ENCODE measurements at places on chromosomes 6 and 20.

GRCh38 chr6:38459291-38459690 is 180.4 kb downstream of the BTBD9 start:
- no peaks in the 10 kb centered on the region for H3K36me3 ChIP-seq
- DNase-seq: no peak
- no peak overlapping the region for H3K27ac ChIP-seq
- H3K27me3 ChIP-seq: no peaks in the 10 kb centered on the region

- no peak overlapping the region for H3K27ac ChIP-seq
- H3K36me3 ChIP-seq: no peaks in the 10 kb centered on the region
- DNase-seq: no peak
- H3K4me1 ChIP-seq: peaks cover 7% of the 10 kb centered on the region
- H3K27me3 ChIP-seq: no peaks in the 10 kb centered on the region
Measured at GRCh38 chr6:112835078-112835477, 487.9 kb downstream of the RFPL4B start.

GRCh38 chr6:160462116-160462515 is 113.9 kb downstream of the SLC22A3 start:
- H3K36me3 ChIP-seq: no peaks in the 10 kb centered on the region
- H3K27me3 ChIP-seq: no peaks in the 10 kb centered on the region
- H3K4me1 ChIP-seq: no peaks in the 10 kb centered on the region
- H3K4me3 ChIP-seq: no peak overlapping the region

- H3K4me3 ChIP-seq: peak overlapping the region; percentile 68
- no peaks in the 10 kb centered on the region for H3K36me3 ChIP-seq
- H3K27me3 ChIP-seq: no peaks in the 10 kb centered on the region
- peaks cover 62% of the 10 kb centered on the region for H3K4me1 ChIP-seq
- H3K27ac ChIP-seq: peak overlapping the region; percentile 99
- peak; percentile 68 for DNase-seq
Measured at GRCh38 chr20:62554214-62554897, 78.6 kb upstream of the GATA5 start.

GRCh38 chr6:47400581-47400980 is 77.0 kb upstream of the CD2AP start:
- DNase-seq: no peak
- no peak overlapping the region for H3K27ac ChIP-seq
- H3K4me1 ChIP-seq: no peaks in the 10 kb centered on the region
- no peaks in the 10 kb centered on the region for H3K36me3 ChIP-seq
- H3K27me3 ChIP-seq: no peaks in the 10 kb centered on the region

- no peak overlapping the region for H3K27ac ChIP-seq
- no peaks in the 10 kb centered on the region for H3K27me3 ChIP-seq
- H3K4me1 ChIP-seq: peaks cover 15% of the 10 kb centered on the region
- no peak for DNase-seq
- no peak overlapping the region for H3K4me3 ChIP-seq
- no peaks in the 10 kb centered on the region for H3K36me3 ChIP-seq
Measured at GRCh38 chr6:167559675-167560479, 235.0 kb downstream of the TTLL2 start.

- no peak overlapping the region for H3K27ac ChIP-seq
- no peak for DNase-seq
- H3K4me1 ChIP-seq: peaks cover 16% of the 10 kb centered on the region
- no peak overlapping the region for H3K4me3 ChIP-seq
Measured at GRCh38 chr20:50315586-50316551, 125.2 kb downstream of the CEBPB start.

DNA sequence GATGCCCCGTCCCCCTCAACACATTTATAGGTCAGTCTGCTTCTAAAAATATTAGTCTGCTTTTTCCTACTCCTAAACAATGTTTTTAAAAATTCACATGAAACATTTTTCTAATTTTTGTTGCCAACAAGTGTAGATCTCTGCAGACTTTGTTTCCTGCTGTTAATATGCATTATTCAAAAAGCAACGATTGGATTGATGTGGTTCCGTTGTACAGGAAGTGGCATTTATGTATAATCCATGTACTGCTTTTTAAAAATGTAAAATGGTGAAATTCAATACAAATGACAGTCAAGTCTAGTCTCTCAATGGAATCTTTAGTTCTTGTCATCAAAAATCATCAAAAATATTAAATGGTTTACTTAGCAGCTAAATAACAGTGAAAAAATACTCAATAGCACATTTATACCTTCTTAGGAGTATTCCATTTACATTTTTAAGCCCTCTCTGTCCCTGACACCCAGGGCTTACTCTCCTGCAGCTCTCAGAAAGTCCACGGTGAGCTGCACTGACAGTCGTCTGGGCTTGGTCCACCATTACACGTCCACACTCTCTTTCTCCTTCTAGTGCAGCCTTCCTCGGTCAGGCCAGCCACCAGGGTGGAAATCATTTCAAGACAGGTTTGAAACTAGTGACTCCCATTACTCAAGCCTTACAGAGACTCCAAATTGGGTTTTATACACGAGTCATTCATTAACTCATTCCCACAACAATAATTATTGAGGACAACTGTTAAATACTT is 211.5 kb downstream of the TMEM200A start:
- no peaks in the 10 kb centered on the region for H3K4me1 ChIP-seq
- no peaks in the 10 kb centered on the region for H3K27me3 ChIP-seq
- H3K36me3 ChIP-seq: no peaks in the 10 kb centered on the region
- H3K4me3 ChIP-seq: no peak overlapping the region
- no peak overlapping the region for H3K27ac ChIP-seq
- no peak for DNase-seq

DNA sequence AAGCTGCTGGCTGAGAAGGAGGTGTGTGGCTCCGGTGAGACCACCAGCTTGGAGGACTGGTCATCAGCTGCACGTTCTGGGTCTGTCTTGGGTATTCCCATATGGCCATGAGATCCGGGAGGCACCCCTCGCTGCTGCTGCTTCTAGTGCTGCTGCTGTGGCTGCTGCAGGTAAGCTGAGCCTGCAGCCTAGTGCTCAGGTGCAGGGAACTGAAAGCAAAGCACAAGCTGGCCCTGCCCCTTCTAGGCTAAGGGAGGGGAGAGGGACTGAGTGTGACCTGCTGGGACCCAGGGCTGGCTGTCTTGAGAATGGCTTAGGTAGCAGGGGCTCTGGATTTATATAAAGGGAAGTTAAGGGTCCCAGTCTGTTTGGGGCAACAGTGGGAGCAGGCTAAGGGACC is 403 bp downstream of the CDH26 start:
- H3K27me3 ChIP-seq: no peaks in the 10 kb centered on the region
- no peaks in the 10 kb centered on the region for H3K36me3 ChIP-seq
- H3K27ac ChIP-seq: no peak overlapping the region
- DNase-seq: no peak
- H3K4me3 ChIP-seq: no peak overlapping the region

DNA sequence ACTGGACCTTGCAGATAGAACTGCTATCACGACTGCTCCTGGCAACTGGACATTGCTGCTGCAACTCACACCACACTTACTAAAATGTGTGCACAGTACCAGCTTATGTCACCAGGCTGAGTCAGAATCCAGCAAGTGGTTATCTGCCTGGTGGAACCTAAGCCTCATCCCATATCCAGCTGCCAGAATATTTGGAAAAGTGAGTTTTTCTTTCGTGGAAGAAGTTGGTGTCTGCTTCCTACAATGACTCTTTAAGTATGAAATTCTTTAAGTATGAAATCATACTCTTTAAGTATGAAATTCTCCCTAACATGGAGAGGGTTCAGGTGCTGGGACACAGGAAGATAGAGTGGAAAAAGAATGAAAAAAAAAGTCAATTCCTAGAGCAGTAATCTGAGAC is 16.4 kb upstream of the POLR1H start:
- H3K36me3 ChIP-seq: no peaks in the 10 kb centered on the region
- DNase-seq: no peak
- H3K27me3 ChIP-seq: no peaks in the 10 kb centered on the region

GRCh38 chr6:107237992-107238660 is 122.8 kb upstream of the BEND3 start:
- no peaks in the 10 kb centered on the region for H3K4me1 ChIP-seq
- no peaks in the 10 kb centered on the region for H3K36me3 ChIP-seq
- DNase-seq: no peak
- H3K27me3 ChIP-seq: no peaks in the 10 kb centered on the region

GRCh38 chr6:105363100-105363754 is 39.7 kb downstream of the PREP start:
- no peak overlapping the region for H3K4me3 ChIP-seq
- peaks cover 28% of the 10 kb centered on the region for H3K36me3 ChIP-seq
- peak overlapping the region; percentile 74 for H3K27ac ChIP-seq
- no peaks in the 10 kb centered on the region for H3K27me3 ChIP-seq
- peak; percentile 32 for DNase-seq

- H3K27me3 ChIP-seq: no peaks in the 10 kb centered on the region
- no peak overlapping the region for H3K27ac ChIP-seq
- no peaks in the 10 kb centered on the region for H3K4me1 ChIP-seq
- DNase-seq: no peak
- no peaks in the 10 kb centered on the region for H3K36me3 ChIP-seq
Measured at GRCh38 chr6:162736961-162737360, 9.2 kb downstream of the PACRG start.

DNA sequence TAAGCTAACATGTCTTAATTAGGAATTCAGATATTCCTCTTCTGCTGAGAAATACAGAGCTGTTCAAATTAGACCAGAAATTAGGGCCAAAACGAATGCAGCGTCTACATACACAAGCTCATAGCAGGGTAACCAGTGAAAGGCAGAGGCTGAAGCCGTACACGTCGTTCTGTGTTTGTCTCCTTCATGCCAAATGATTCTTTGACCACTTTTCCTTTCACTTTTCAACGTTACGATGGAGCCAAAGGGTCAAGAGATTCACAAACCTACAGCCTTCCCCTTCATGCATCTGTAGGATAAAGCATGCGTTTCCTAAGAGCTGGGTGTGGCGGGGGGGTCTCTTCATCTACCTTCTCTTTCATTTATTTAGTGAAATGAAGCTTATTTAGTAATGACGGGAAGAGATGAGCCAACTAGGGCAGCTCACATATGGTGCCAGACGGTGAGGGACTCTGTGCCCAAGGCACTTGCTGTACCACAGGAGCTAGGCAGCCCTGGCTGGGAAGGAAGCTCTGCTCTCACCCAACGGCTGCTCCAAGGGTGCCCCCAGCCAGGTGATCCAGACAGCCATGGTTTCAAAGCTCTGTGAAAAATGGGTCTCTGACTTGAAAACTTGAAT is 178.0 kb downstream of the ATXN1 start:
- peak; percentile 11 for DNase-seq
- H3K4me1 ChIP-seq: peaks cover 10% of the 10 kb centered on the region
- peak overlapping the region; percentile 69 for H3K27ac ChIP-seq
- H3K36me3 ChIP-seq: peaks cover 12% of the 10 kb centered on the region
- H3K4me3 ChIP-seq: peak overlapping the region; percentile 23

DNA sequence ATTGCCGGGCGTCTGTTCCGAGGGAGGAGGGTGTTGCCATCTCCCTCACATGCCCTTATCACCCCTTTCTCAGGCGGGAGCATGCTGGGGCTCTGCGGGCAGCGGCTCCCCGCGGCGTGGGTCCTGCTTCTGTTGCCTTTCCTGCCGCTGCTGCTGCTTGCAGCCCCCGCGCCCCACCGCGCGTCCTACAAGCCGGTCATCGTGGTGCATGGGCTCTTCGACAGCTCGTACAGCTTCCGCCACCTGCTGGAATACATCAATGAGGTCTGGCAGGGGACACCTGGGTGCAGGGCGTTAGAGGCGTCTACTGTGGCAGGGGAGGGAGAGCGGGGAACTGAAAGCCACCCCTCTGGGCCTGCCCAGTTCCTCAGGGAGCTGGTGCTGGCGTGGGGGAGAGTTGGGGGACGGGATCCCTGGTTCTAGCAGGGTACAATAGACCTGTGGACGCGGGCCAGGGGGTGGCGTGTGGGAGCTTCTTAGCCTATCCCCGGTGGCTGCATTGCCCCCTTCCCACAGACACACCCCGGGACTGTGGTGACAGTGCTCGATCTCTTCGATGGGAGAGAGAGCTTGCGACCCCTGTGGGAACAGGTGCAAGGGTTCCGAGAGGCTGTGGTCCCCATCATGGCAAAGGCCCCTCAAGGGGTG is 697 bp downstream of the PPT2 start:
- peaks cover 29% of the 10 kb centered on the region for H3K36me3 ChIP-seq
- DNase-seq: peak; percentile 65
- peaks cover 4% of the 10 kb centered on the region for H3K27me3 ChIP-seq
- peaks cover 25% of the 10 kb centered on the region for H3K4me1 ChIP-seq
- peak overlapping the region; percentile 83 for H3K4me3 ChIP-seq

GRCh38 chr6:108875161-108875555 is 26.9 kb downstream of the ARMC2 start:
- H3K4me1 ChIP-seq: peaks cover 12% of the 10 kb centered on the region
- DNase-seq: no peak
- H3K4me3 ChIP-seq: no peak overlapping the region
- no peaks in the 10 kb centered on the region for H3K36me3 ChIP-seq

- no peak overlapping the region for H3K4me3 ChIP-seq
- no peaks in the 10 kb centered on the region for H3K36me3 ChIP-seq
- H3K27ac ChIP-seq: no peak overlapping the region
- H3K27me3 ChIP-seq: no peaks in the 10 kb centered on the region
Measured at GRCh38 chr6:93792746-93793145, 373.4 kb upstream of the EPHA7 start.

- no peaks in the 10 kb centered on the region for H3K4me1 ChIP-seq
- no peak for DNase-seq
- no peak overlapping the region for H3K27ac ChIP-seq
- no peaks in the 10 kb centered on the region for H3K27me3 ChIP-seq
- H3K36me3 ChIP-seq: no peaks in the 10 kb centered on the region
- H3K4me3 ChIP-seq: no peak overlapping the region
Measured at GRCh38 chr6:85756982-85757381, 114.3 kb upstream of the SYNCRIP start.

DNA sequence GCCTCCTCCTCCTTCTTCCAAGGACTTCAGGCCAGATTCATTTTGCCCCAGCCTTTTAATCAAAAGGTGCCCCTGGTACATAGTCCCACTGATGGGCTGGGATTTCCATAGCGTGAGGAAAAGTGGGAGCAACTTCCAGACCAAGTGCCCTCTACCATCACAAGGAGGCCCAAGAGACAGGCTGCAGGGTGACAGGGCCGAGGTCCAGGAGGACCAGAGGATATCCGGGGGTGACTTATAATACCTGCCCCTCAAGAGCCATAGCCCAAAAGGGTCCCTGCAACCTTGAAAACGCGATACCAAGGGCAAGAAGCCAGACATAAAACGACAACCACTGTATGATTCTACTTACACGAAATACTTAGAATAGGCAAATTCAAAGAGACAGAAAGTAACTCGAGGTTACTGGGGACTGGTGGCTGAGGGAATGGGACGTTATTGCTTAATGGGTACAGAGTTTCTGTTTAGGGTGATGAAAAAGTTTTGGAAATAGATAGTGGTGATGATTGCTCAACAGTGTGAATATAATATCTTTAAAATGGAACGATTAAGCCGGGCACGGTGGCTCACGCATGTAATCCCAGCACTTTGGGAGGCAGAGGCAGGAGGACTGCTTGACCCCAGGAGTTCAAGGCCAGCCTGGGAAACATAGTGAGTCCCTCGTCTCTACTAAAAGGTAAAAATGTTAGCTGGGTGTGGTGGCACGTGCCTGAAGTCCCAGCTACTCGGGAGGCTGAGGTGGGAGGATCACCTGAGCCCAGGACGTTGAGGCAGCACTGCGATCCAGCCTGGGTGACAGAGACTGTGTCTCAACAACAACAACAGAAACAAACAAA is 71.9 kb downstream of the NOL4L start:
- no peak overlapping the region for H3K4me3 ChIP-seq
- H3K36me3 ChIP-seq: no peaks in the 10 kb centered on the region
- no peak for DNase-seq

- peaks cover 7% of the 10 kb centered on the region for H3K4me1 ChIP-seq
- H3K36me3 ChIP-seq: peaks cover 2% of the 10 kb centered on the region
- H3K27me3 ChIP-seq: no peaks in the 10 kb centered on the region
Measured at GRCh38 chr6:42210551-42210950, 7.1 kb downstream of the MRPS10 start.

GRCh38 chr6:20870493-20870892 is 336.2 kb downstream of the CDKAL1 start:
- no peak for DNase-seq
- H3K4me1 ChIP-seq: no peaks in the 10 kb centered on the region
- H3K27ac ChIP-seq: no peak overlapping the region
- no peaks in the 10 kb centered on the region for H3K27me3 ChIP-seq
